Tibial nerve (tissue), 4 donors: ENCODE measurements at places on chromosomes 4 and X.

GRCh38 chr4:108078024-108078733, 88.5 kb downstream of the HADH start:
- DNase-seq = no peak

GRCh38 chr4:41305476-41305875, 48.7 kb downstream of the UCHL1 start:
- no peak for DNase-seq

DNA sequence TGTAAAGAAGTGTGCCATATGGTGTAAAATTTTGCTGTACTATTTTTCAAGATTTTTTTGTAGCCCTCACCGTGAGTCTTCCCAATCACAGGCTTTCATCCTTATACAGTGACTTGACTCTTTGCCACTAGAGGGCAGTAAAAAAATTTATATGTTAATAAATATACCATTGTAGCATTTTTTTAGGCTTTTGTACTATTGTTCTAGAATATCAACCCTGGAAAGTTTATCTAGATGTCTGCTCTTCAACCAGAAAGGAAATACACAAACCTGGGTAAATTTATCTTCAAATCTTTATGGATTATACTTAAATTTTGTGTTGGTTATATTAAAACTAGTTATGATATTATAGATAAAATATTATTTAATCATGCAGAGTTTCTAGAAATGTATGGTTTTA, 235.3 kb downstream of the TENM3 start:
- no peak for DNase-seq

DNA sequence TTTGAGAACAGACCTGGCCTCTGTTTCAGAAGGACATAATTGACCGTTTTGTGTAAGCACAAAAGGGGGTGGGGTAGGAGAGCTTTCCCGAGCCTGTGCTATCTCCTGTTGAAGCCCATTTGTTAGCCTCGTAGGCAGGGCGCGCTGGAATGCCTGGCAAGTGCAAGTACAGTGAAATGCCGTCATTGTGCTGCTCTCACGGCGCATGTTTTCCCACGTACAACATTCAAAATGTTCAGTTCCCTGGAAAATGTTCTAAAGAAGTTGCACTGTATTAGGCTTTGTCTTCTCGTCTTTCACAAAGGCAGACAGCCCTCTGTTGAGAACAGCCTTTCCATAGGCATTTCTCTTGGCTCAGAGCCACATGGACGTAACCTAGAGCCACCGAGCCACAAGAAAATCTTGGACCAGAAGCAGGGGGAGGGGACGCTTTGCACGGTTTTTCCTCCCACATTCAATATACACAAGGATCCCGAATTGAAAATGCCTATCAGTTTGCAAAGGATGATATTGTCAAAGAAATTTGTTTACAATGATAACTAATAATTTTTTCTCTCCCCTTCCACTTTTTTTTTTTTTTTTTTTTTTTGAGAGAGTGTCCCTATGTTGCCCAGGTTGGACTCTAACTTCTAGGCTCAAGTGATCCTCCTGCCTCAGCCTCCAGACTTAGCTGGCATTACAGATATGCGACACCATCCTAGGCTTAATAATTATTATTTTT, 54.6 kb upstream of the RAPGEF2 start:
- peak; percentile 45 for DNase-seq

DNA sequence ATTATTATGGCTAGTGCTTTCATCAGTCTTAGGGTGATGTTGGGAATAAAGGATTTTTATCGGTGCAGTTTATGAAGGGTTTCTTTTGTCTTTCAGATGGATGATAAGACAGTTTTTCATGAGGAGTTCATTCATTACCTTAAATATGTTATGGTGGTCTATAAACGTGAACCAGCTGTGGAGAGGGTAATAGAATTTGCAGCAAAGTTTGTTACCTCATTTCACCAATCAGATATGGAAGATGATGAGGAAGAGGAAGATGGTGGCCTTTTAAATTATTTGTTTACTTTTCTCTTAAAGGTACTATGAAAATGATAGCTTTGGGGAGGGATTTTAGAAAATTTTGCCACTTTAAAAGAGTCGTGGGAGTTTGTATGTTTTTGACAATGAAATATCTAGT, 1.3 kb downstream of the NCAPG start:
- no peak for DNase-seq

DNA sequence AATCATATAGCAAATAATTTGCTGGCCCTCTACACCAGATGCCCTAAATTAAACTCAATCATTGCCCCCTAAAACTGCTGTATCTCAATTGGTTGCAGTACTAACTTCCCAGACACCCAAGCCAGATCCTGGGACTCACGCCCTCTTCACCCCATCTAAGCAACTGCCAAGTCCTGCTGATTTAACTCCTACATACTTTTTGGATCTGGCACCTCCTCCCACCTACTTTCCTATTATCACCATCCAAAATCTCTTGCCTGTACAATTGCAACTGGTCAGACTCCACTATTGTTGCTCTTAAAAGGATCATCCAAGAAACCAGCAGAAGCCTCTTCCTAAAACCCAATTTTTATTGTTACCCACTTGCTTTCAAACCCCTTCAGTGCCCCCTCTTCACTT, 4.7 kb upstream of the HSD17B10 start:
- DNase-seq = no peak

DNA sequence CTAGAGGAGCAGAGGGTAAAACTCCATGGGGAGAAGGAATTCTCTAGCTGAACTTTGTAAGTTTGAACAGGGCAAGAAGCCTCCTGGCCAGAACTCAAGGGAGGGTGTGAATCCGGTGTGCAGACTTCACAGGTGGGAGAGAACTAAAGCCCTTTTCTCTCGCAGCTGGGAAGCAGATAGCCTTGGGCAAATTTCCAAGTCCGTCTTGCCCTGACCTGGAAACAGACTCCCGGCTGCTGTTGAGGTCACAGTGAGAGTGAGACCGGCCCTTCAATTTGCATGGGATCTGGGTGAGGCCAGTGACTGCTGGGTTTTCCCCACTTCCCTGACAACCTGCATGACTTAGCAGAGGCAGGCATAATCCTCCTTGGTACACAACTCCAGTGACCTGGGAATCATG, 94.5 kb upstream of the ZNF827 start:
- no peak for DNase-seq

DNA sequence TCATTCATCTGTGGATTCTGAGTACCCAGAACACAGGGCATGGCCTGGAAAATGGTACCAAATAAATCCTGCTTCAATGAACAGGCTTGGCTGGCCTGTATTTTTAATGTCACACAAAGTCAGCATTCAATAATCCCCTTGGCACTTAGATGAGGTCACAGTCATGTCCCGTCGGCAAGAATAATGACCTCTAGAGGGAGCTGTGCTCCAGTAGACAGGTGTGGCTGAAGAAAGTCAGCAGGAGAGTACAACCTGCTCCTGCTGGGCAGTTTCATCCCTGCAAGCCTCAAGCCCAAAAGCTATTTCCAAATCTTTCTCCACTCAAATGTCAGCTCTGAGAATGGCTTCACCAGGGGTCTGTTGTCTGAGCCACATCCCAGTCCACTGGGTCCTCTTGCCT, 404.0 kb upstream of the F9 start:
- DNase-seq = no peak

DNA sequence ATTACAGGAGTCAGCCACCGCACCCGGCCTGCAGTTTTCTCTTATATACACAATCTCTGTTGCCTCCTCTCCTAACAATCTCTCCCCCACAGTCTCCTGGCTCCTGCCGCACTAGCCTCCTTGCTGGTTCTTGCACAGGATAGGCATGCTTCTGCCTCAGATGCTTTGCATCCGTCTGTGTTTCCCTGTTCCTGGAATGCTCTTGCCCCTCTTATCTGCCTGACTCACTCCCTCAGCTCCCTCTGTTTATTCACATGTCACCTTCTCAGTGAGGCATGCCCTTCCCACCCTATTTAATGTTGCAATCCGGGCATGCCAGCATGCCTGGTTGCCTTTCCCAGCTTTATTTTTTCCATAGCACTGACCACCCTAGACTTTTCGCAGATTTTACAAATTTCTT, 161.9 kb downstream of the PHF8 start:
- DNase-seq = no peak

DNA sequence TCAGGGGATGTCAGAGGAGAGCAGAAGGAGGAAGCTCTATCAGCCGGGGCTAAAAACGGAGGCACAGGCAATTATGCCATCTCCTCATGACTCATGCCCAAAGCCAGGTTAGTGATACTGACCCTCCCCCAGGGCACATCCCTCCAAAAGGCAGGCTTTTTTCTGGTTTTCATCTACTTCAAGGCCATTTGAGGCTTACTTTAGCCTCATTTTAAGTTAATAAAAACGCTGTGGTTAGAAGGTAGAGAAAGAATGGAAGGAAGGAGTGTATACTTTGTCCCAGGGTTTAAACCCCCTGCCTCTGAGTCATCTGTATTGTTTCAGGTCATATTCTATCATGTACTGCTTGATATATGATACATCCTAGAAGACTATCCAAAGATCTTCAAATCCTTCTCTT, 89.7 kb upstream of the NDP start:
- DNase-seq = no peak

DNA sequence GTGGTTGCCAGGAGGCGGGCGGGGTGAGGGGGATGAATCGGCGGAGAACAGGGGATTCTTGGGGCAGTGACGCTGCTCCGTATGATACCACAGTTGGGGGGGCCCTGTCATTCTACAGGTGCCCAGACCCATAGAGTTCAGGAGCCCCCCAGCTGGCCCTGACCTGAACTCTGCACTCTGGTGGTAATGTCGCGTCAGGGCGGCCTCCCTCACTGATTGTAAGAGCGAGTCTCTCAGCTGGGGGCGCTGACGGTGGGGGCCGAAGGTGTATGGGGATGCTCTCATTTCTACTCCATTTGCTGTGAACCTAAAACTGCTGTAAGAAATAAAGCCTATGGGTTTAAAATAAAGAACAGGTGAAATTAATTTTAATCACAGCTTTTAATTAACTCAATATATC, 91.8 kb upstream of the PSAPL1 start:
- DNase-seq = no peak

- no peak for DNase-seq
Measured at GRCh38 chr4:8114456-8115202, 44.0 kb downstream of the ABLIM2 start.

DNA sequence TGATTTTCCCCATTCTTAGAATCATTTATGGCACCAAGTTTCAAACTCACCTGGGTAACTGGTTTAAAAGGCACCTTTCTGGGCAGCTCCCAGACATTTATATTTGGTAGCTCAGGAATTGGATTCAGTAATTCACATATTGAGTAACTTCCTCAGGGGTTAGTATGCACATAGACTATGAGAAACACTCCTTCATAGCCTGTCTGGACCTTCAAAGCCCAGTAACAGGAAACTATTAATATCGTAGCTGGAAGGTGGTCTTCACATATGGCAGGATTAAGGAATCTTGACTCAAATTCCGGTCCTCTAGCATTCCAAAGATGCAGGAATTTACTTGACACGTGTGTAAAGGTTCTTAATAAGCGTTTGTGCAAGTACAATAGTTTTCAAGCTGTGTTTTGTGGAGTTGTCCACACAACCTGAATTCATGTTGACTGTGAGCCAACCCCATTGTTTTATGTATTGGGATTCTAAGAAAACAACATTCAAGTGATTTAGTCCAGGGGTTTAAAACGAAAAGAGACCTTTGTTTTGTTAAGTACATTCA, 78.4 kb downstream of the PLS3 start:
- no peak for DNase-seq

- no peak for DNase-seq
Measured at GRCh38 chr4:112895811-112896608, 153.4 kb upstream of the ANK2 start.

DNA sequence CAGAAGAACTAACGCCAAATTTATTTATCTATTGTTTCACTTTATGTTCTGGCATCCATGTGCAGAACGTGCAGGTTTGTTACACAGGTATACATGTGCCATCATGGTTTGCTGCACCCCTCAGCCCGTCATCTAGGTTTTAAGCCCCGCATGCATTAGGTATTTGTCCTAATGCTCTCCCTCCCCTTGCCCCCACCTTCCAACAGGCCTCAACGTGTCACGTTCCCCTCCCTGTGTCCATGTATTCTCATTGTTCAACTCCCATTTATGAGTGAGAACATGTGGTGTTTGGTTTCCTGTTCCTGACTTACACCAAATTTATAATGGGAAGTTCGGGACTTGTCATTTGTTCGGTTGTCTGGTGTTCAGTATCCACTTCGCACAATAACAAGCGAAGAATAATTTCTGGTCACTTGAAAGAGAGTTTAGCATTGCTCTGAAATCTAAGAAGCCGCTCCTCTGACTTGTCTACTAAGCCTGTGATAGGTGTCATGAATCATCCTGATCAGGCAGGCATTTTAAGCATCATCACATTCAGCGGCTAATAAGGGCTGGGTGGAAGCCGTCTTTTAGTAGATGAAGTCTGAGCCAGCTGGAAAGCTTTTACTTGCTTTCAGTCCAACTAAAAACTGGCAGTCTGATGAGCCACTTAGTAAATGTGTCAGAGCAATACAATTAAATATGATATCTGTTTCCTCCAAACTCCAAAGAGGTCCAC, 1065.7 kb upstream of the PABPC4L start:
- DNase-seq = no peak

- DNase-seq = no peak
Measured at GRCh38 chrX:13414006-13414647, 94.3 kb upstream of the ATXN3L start.

DNA sequence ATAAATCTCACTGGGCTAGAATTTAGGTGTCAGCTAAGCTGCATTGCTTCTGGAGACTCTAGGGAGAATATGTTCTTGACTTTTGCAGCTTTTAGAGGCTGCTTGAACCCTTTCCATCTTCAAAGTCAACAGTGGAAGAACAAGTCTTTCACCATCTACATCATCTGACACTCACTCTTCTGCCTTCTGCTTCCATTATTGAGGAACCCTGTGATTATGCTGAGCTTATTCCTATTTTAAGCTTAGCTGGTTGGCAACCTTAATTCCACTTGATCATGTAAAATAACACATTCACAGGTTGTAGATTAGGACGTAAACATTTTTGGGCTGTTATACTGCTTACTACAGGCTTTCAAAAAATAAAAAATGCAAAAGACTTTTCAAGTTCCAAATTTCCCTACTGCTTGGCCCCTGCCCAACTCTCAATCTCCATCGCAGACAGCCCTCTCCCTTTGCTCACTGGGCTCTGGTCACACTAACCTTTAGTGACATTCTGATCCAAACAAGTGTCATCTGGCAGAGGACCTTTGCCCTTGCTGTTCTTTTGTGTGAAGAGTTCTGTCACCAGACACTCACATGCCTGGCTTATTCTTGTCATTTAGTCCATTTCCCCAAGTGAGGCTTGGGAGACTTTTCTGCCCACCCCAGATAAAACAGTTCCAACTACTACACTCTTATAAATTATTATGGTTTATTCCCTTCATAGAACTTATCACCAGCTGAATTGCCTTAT, 1056.0 kb downstream of the STIM2 start:
- DNase-seq = no peak

DNA sequence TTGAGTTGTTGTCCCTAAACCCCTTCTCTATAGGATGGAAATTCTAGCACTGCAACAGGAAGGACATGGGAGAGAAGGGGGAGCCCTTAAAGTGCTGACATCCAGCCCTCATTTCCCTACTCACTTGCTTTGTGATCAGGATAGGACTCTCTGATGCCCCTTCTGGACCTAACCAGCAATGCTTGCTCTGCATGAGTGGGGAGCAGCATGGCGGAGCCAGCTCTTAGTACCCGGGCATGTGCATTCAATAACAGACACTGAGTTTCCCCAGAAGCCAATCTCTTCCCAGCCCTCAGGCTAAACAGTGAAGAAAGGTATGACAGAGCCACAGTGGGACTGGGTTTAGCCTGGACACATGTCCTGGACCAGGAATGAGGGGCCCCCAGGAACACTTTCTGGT, 14.0 kb downstream of the SOD3 start:
- no peak for DNase-seq
